SJSA1 (cell line): ENCODE measurements at places on chromosomes 3 and 15. TPM values are rescaled to one million over a fixed set of nuclear protein-coding genes. Genes with fewer than 3 reads are reported as not detected.

GRCh38 chr15:88218557-88219221 lies 37.9 kb downstream of the NTRK3 start:
- no peaks in the 10 kb centered on the region for H3K36me3 ChIP-seq
- no peaks in the 10 kb centered on the region for H3K4me1 ChIP-seq
- H3K27me3 ChIP-seq: no peaks in the 10 kb centered on the region
- no peak overlapping the region for H3K27ac ChIP-seq
- H3K4me3 ChIP-seq: no peak overlapping the region
- no peak for DNase-seq

DNA sequence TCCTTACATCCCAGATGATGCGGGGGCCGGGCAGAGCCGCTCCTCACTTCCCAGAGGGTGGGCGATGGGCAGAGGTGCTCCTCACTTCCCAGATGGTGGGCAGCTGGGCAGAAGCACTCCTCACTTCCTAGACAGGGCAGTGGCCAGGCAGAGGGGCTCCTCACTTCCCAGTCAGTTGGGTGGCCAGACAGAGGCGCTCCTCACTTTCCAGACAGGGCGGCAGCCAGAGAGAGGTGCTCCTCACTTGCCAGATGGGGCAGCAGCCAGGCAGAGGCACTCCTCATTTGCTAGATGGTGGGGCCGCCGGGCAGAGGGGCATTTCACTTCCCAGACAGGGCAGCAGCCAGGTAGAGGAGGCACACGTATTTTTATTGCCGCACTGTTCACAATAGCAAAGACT lies 622.0 kb upstream of the KCNMB2 start:
- no peak overlapping the region for H3K4me3 ChIP-seq
- H3K4me1 ChIP-seq: no peaks in the 10 kb centered on the region
- no peaks in the 10 kb centered on the region for H3K27me3 ChIP-seq
- H3K27ac ChIP-seq: no peak overlapping the region
- DNase-seq: no peak

DNA sequence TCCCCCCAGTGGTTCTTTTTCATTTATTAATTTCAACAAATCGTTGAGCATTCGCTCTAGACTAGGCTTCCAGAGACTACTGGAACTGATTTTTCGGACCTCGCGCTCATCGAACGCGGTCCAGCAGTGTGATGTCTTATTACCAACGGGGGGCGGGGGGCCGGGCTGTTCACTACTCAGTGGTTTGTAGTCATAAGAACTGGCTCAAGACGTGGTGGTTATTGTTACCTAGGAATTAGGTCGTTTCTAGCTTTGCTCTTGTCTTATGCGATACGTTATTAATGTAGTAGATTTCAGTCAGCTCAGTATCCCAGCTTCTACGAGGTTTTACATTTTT lies 858 bp downstream of the RBM5 start:
- DNase-seq: no peak
- H3K4me3 ChIP-seq: peak overlapping the region; percentile 85
- peaks cover 55% of the 10 kb centered on the region for H3K36me3 ChIP-seq
- peaks cover 14% of the 10 kb centered on the region for H3K4me1 ChIP-seq
- no peaks in the 10 kb centered on the region for H3K27me3 ChIP-seq

SLC12A1 gene
- not detected in 2 replicates for total RNA-seq

CKMT1A gene
- not detected in 2 replicates for total RNA-seq
